Mesenteric fat pad (tissue), 1 donor: ENCODE measurements at places on chromosomes 3 and 15. TPM values are rescaled to one million over a fixed set of nuclear protein-coding genes. Genes with fewer than 3 reads are reported as not detected.

GRCh38 chr3:100796556-100796955, 87.3 kb downstream of the TFG start:
- no peak for DNase-seq

DNA sequence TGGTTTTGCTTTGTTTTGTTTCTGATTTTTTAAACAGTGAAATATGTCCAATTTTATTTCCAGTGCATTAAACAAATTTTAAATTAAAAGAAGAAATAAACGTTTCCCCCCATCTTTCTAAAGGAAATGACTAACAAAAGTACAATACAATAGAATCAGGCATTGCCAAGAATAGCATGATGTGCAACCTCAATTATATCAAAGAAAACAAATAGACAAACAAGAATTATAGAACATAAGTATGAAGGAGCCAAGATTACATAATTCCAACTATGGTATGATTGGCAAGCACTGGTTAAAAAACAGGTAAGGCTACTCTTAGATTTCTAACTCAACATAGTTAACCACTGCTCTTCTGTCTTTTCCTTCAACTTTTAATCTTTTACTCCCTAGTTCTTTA, 26.4 kb downstream of the TIGIT start:
- no peak for DNase-seq

DNA sequence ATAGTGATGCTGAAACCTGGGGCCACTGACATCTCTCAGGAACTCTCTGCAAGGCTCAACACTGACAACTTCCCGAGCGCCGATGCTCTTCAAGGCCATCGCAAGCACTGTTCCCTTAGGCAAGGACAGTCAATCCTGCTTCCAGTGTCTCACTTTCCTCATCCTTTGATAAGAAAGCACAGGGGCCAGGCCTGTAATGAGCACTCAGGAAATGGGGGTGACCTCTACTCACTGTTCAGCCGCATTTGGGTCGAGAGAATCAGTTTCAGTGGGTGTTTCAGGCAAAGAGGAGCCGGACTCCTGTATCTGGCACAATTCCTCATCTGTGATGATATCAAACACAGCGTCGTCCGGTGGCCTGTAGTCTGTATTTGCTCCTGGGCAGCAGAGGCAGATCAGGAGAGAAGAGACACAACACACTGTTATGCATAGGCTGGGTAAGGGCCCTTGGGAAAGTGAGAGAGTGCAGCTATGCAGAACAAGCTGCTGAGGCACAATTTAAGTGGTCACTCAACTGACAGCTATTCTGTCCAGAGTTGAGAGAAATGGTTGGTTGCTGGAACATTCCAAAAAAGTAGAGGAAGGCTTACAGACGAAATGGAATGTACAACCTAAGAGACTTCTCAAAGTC, 11.9 kb downstream of the CXCR6 start:
- peak; percentile 51 for DNase-seq

GRCh38 chr3:128307029-128307633, 153.8 kb downstream of the EEFSEC start:
- DNase-seq = peak; percentile 60

GRCh38 chr15:101277943-101278564, 769 bp upstream of the SELENOS start:
- no peak for DNase-seq

DNA sequence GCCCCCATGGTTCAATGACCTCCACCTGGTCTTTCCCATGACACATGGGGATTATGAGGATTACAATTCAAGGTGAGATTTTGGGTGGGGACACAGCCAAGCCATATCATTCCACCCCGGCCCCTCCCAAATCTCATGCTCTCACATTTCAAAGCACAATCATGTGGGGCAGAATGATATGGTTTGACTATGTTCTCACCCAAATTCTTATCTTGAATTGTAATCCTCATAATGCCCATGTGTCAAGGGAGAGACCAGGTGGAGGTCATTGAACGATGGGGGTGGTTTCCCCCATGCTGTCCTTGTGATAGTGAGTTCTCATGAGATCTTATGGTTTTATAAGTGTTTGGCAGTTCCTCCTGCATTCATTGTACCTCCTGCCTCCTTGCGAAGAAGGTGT, 2.4 kb upstream of the CLEC3B start:
- DNase-seq = no peak

GRCh38 chr15:80456517-80457492, 52.6 kb downstream of the ARNT2 start:
- DNase-seq = no peak

DNA sequence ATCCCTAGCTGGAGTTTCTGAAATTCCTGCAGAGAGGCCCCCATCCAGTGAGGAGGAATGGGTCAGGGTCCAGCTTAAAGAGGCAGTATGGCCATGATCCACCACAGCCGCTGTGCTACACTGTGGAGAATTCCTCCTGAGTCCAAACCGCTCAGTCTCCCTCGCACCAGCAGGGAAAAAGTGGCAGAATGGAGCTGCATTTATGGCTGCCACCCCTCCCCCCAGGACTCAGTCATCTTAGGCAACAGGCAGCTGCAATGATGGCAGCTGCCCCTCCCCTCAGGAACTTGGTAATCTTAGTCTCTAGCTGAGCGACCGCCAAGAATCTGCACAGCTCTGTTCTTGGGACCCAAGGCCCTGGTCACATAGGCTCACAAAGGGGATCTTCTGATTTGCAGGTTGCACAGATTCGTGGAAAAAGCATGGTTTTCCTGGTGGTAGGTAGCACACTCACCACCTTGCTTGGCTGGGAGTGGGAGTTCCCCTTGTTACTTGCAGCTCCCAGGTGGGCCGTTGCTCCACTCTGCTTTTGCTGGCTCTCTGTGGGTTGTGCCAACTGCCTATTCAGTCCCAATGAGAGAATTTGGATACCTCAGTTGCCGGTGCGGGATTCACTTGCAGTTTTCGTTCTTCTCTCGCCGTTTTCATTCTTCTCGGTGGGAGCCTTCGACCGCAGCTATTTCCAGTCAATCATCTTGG, 204.1 kb downstream of the STXBP5L start:
- DNase-seq = peak; percentile 65

GRCh38 chr15:91099995-91100813, at the start of gene SV2B:
Gene SV2B, plus strand, starts transcription at chr15:91100257. Its CDS starts 126,007 bp downstream, at chr15:91226264.
- DNase-seq = no peak

- DNase-seq = no peak
Observed at GRCh38 chr3:82293867-82294266, 532.4 kb upstream of the GBE1 start.

GRCh38 chr3:161388855-161389254, 17.5 kb upstream of the SPTSSB start:
- DNase-seq = no peak

DNA sequence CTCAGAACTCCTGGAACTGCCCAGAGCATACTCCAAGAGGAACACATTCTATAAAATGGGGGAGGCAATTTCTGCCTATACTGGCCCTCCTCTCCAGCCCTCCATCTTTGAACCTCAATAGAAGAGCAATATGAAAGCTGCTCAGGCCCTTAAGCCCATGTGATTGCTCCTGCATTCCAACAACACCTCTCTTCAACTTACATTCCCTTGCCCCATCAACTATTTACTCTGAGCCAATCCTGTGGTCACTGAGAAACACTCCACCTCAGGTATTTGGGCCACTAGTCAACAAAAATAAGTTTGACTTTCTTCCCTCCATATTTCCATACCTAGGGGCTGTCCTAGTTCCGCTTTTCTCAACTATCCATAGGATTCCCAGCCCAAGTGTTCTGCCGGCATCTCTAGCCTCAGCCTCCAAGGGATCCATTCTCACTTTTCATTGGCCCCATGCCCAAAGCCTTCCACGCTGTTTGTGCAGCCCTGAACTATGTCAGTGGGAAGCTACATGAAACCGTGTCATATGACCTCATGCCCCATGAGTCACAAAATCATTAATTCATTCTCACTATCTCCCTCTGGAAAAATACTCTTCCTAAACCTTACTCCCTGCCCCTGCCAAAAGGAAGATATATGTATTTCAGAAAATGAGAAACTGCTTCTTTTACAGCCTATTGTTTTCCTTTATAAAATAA, 61.6 kb downstream of the GJD2 start:
- DNase-seq = no peak

GRCh38 chr15:85625166-85625830, 169.4 kb downstream of the KLHL25 start:
- DNase-seq = no peak

DNA sequence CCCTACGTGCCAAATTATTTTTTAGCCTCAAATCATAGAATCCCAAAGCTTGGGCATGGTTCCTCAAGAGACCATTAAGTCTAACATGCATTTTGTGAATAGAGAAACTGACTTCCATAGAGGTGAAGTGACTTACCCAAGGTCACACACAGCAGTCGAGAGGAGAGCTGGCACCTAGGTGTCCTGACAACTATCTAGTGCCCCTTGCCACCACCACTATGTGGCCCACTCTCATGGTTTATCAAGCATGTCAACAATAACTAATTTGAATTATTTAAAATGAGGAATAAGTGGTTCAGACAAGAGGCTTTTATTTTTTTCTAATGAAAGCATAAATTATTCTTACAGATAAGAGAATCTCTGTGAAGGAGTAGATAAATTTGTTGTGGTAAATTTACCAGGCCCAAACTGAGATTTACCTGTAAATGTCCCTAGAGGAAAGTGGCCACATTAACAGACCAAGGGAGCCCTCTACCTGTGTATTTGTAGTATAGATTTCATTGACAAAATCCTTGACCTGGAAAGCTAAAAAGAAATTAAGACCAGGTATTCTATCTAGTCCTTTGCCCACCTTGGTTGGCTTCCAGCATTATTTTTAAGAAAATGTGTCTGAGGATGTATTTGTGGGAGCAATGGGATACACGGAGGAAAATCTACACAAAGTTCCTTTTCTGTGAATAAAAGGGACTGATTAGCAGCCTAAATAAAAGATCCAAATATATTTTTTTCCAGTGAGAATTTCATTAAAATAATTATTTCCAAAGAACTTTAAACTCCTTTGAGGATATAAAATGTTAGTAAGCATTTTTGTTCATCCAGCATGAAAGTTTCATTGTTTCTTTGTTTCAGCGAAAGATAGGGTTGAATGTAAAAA, 49.1 kb downstream of the IQCH start:
- no peak for DNase-seq

DNA sequence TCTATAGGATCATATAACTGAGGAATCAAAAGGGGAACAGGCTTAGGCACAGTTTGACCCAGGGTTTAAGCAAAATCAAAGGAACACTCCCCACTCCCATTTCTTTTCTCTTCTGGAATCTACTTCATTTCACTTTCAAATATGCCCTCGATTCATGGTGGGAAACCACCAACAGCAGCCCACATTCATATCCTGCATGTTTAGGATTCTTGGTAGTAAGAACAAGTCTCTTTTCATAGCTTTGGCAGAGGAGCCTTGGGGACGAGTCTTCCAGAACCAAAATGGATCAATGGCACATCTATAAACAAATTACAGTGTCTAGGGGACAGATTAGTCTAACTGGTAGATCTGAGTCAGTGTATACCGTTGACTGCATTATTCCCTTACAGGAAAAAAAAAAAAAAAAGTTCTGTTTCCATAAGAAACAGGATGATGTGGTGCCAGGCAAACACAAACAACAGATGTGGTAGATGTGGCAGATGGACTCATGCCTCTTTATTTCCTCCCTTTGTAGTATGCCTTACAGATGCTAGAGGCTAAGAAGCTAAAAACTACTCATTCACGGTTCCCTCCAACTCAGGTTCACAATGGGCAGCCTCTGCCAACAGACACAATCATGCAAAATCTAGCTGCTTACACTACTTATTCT, 578.3 kb upstream of the ADAMTS9 start:
- no peak for DNase-seq

GRCh38 chr3:159832024-159832423, 156.6 kb upstream of the IL12A start:
- DNase-seq = no peak

CHRD gene
- 11.3 TPM for total RNA-seq

ECE2 gene
- total RNA-seq = not detected

ADAMTS17 gene
- total RNA-seq = 2.3 TPM

XRN1 gene
- total RNA-seq = 33.0 TPM

SH2D7 gene
- not detected for total RNA-seq

SLC28A1 gene
- total RNA-seq = 0.19 TPM

CCR4 gene
- total RNA-seq = 0.48 TPM

LNP1 gene
- 1.3 TPM for total RNA-seq

LTF gene
- 4.3 TPM for total RNA-seq

ST8SIA2 gene
- total RNA-seq = not detected

PPP2R3A gene
- total RNA-seq = 7.8 TPM

PCLAF gene
- 0.35 TPM for total RNA-seq
